ENCODE measurements at places on chromosomes 13 and 19.

DNA sequence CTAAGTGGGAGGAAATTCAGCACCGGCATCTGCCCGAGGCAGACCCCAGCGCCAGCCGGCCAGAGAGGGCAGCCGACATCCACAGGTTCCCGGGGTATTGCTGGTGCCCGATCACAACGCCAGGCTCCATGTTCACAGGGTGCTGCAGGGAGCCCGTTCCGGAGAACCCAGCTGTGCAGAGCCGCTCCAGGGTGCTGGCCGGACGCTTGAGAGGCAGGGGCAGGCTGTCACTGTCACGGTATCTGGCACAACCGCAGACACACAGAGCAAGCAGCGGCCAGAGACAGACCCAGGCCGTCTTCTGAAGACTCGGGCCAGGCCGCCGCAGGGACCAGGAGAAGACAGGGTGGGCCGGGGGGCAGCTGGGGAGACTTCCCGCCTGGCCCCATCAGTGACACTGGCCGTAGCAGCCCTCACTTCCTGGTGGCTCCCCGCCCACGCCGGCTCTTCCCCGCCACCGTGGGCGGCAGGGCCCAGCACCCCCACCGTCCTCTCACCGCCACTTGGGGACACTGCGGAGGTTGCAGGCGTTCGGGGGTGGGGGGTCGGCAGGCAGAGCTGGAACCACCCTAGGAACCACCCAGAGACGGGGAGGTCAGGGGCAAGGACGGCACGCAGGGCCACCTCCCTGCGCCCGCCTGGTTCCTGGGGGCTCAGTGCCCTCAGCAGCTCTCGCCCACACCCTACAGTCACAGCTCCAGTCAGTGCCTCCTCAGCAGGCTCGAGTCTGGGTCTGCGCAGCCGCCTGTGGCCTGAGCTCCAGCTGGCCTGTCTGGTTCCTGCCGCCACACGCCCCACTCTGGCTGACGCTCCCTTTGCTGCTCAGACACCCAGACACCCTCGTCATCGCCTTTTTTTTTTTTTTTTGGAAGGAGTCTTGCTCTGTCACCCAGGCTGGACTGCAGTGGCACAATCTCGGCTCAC lies 3.8 kb downstream of the RNF126 start:
- DNase-seq, result no peak

- DNase-seq, result no peak
These were observed 264.0 kb downstream of the KLF12 start for GRCh38 chr13:73870036-73870741.

GRCh38 chr13:36555151-36555986 lies 118.5 kb upstream of the SERTM1 start:
- no peak for DNase-seq

DNA sequence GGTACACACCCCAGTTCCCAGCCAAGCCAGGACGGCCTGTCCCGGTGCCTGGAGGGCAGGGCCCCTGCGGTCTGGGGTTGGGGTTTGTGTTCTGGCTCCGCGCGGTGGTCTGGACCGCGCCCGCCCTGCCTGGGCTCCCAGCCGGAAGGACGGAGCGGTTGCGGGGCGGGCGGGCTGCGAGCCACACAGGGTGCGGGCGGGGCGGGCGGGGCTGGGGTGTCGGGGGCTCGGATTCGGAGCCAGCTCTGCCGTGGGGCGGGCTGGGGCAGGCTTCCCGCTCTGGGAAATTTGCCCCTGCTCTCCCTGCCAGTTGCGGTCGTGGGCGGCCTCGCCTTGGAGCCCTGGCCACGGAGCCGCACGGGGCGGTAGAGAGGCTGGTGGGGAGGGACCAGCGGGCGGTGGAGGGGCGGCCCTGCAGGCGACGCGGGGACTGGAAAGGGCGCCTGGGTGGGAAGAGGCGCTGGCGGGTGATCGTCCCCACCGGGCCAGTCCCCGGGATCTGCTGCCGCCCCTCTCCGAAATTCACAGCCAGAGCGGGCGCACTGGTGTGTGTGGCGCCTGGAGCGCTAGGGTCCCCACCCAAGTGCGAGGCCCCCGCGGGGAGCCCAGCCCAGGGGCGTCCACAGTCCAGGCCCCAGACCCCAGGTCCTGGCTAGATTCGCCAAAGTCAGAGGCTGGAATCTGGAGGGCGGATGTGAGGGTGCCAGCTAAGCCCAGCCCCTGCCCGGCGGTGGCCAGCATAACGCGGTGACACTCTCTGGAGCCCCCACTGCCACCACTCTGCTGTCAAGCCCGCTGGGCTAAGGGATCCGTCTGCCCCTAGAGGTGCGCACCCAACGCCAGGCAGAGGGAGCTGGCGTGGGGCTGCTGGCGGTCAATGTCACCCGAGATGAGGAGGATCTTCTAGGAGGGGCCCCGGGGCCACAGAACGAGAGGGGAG lies 11.0 kb upstream of the ZNF492 start:
- DNase-seq, result peak; percentile 50

- peak; percentile 23 for DNase-seq
These were observed 36.1 kb downstream of the ACTN4 start for GRCh38 chr19:38683393-38684077.

DNA sequence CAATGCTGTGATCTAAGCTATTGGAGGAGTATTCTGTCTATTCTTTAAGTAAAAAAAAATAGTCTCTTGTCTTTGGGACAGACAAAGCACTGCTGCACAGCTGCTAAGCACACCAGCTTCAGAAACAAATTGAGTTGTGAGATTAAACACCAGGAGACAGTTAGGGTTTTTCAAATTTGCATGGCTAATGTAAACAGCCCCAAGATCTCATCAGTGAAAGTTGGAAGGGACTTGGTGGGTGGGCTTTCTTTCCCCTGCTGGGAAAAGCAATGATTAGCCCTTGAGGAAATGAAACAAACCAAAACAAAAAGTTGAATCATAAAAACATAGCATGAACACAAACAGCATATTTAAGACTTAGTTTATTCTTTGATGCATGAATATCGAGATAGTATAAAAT lies 143.6 kb upstream of the SLITRK1 start:
- no peak for DNase-seq

DNA sequence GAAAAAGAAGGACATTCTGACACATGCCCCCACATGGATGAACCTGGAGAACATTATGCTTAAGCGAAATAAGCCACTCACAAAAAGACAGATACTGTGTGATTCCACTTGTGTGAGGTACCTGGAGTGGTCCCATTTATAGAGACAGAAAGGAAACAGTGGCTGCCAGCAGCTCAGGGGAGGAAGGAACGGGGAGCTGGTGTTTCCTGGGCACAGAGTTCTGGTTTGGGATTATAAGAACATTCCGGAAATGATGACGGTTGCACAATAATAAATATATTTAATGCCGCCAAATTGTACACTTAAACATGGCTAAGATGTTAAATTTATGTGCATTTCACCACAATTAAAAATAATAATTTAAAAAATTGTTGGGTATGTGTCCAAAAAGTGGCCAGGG lies 33.0 kb downstream of the SERP2 start:
- no peak for DNase-seq

DNA sequence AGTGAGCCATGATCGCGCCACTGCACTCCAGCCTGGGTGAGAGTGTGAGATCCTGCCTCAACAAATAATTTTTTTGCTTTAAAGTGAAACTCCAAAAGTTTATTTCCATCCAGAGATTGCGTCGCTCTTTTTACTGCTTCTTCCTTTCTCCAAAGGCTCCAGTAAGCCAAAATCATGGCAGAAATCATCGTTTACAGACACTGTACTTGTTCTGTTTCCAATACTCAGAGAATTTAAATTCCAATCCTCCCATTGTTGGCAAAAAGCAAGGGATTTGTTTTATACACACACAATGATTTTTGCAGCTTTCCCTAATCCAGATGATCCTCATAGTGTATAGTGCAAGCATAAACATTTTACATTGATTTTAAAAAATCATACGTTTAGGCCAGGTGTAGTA lies 15.3 kb downstream of the FBXO27 start:
- no peak for DNase-seq

GRCh38 chr19:42531313-42531712 lies 3.0 kb upstream of the CEACAM1 start:
- no peak for DNase-seq

GRCh38 chr13:99225078-99225477 lies 24.4 kb downstream of the UBAC2 start:
- no peak for DNase-seq

GRCh38 chr13:20442798-20443381 lies 82.8 kb downstream of the CRYL1 start:
- no peak for DNase-seq

DNA sequence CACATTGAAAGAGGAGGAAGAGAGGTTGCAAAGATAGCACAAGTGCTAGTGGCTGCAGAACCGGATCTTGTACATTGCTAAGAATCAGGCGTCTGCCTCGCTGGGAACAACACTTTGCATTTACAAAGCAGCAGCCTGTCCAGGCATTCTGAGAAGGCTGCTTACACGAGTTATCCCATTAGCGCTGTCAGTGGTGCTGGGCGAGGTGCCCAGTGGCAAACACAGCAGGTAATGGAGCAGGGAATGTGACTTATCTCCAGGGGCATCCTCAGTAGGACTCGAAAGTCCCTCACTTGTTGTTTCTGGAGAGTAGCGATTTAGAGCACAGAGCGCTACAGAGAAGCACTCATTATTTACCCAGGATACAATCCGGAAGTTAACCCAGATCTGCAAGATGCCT lies 209.6 kb downstream of the OLFM4 start:
- DNase-seq, result no peak

DNA sequence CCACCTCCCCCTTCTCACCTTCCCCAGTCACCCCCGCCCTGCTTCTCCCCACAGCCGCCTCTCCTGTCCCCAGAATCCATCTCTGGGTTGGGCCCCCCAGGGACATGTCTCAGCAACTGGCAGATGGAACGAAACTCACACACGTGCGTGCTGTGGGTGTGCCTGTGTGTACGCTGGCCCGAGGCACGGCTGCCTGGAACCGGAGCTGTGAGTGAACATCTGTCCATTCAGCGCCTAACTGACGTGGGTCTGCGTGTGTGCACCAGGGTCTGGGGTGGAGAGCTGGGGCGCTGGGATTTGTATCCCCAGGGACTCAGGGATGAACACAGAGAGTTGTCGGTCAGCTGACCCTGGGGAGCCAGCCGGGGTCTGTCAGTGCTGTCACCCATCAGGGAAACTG lies 752 bp upstream of the HAS1 start:
- no peak for DNase-seq

DNA sequence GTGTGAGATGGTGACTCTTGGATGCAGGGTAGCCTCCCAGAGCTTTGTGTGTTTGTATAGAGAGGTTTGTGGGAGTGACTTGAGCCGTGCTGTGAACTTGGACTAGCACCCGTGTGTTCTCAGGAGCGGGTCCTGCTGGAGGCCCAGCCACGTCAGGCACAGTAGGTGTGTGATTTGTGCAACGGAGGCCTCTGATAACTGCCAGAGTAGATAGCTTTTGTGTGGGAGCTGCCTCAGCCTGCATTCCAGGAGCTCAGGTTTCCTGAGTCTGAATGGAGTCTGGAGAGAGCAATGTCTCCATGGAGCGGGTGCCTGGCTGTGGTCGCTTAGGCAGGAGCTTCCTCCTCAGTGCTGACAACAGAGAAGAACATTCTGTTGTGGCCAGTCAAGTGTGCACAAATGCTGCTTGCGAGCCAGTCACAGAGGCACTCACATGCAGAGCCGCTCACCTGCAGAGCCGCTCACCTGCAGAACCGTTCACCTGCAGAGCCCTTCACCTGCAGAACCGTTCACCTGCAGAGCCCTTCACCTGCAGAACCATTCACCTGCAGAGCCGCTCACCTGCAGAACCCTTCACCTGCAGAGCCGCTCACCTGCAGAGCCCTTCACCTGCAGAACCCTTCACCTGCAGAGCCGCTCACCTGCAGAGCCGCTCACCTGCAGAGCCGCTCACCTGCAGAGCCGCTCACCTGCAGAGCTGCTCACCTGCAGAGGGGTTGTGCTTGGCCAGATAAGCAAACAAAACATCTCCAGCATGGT lies 32.6 kb downstream of the TFDP1 start:
- DNase-seq, result no peak

- DNase-seq, result no peak
These were observed 936.0 kb upstream of the SLC10A2 start for GRCh38 chr13:104002216-104002615.

DNA sequence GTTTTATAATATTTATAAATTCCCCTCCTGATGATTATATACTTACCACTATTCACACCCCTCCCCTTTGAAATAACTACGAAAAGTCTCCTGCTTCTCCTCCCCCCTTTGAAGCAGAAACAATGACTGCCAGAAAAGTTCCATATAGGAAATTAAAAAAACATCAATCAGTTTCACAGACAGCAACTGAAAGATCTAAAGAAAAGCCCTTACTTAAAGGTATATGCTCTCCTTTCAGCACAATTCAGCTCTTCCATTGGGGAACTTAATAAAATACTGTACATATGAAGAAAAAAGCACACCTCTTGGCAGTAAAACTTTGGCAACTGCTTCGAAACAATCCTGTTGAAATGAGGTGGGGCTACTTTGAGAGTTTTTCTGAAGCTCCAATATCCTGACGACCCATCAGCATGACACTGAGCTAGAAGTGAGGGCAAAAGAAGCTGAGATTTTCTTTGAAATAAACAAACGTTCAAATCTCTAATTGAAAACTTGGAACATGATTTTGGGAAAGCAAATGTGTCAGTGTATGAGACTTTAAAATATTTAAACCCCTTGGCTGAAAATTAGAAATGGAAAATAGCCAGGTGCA lies 147.6 kb upstream of the RXFP2 start:
- no peak for DNase-seq

GRCh38 chr13:90757127-90757680 lies 590.3 kb upstream of the MIR17HG start:
- no peak for DNase-seq

- DNase-seq, result no peak
These were observed 11.2 kb upstream of the PRR19 start for GRCh38 chr19:42290523-42291434.

- no peak for DNase-seq
These were observed 133.0 kb upstream of the FRY start for GRCh38 chr13:31898378-31899071.

DNA sequence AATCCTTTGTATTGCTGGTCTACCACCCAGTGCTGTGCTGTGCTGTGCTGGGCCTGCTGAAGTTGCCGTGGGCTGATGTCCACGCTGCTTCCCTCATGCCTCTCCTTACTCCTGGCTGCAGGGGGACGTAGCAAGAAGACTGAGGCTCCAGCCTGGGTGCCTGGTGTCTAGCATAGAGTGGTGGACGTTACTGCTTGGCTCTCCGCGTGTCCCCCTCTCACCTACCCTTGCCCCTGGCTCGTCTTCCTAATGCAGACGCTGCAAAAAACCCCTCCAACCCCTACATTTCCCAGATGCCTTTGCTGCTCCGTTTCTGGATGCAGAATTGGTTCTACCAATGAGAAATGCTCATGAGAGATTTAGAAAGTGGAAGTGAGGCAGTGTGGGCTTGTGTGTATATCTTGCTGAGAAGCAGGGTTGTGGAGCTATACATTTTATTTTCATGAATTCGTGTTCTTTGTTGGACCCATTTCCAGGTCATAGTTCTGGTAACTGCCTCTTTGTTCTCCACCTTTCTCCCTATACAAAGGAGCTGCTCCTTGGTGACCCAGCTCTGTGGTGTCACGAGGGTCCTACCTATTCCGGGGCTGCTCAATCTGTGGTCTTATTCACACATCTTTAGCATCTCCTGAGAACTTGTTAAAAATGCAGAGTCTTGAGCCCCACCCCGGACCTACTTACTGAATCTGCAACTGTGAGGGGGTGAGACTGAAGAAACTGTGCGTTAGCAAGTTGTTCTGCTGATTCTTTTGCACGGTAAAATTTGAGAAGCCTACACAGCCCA lies 7.9 kb upstream of the DENND1C start:
- DNase-seq, result no peak
